ENCODE measurements at places on chromosomes 6 and 20. TPM values are rescaled to one million over a fixed set of nuclear protein-coding genes. Genes with fewer than 3 reads are reported as not detected.
A peak's percentile ranks its signal among the peaks of the same experiment; 100 is the strongest.

DNA sequence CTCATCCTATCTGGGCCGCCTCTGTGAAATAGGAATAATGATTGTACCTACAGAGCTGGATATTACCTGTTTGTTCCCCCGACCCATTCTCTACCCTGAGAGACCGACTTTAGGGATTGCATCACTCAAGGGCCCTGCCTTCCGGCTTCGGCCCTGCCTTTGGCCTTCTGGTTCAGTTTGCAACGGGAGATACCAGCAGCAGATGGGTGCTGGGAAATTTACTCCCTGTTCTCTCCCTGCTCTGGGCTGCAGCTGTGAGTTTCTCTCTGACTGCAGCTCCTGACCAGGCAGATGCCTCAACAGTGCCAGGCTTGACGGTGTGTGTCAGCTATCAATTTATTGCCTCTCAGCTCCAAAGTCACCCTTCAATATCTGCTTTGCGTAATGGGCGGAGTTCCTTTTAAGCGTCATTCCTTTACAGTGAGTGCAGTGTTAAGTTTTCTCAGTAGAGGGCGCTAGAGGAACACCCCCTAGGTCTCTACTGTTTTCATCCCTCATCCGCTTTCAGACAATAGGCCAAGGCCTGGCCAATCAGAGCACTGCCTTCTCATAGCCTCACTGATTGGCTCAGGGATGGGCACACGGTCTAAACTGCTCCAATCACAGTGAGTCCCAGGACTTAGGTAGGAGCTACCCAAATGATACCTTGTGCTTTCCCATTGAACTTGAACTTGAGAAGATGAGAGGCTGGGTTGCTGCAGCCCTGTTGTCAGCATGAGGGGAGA, 30.0 kb downstream of the KCNG1 start:
- H3K36me3 ChIP-seq: no peaks in the 10 kb centered on the region
- peak; percentile 18 for DNase-seq
- H3K27ac ChIP-seq: no peak overlapping the region
- H3K4me3 ChIP-seq: no peak overlapping the region
- no peaks in the 10 kb centered on the region for H3K27me3 ChIP-seq

- no peaks in the 10 kb centered on the region for H3K4me1 ChIP-seq
- H3K27ac ChIP-seq: no peak overlapping the region
- no peaks in the 10 kb centered on the region for H3K36me3 ChIP-seq
- H3K4me3 ChIP-seq: no peak overlapping the region
- H3K27me3 ChIP-seq: no peaks in the 10 kb centered on the region
These were observed 208.3 kb upstream of the RAB32 start for GRCh38 chr6:146335336-146335735.

- no peak for DNase-seq
- H3K27ac ChIP-seq: no peak overlapping the region
- no peaks in the 10 kb centered on the region for H3K36me3 ChIP-seq
- H3K27me3 ChIP-seq: no peaks in the 10 kb centered on the region
- no peaks in the 10 kb centered on the region for H3K4me1 ChIP-seq
These were observed 176.6 kb downstream of the BCKDHB start for GRCh38 chr6:80282913-80283554.

DNA sequence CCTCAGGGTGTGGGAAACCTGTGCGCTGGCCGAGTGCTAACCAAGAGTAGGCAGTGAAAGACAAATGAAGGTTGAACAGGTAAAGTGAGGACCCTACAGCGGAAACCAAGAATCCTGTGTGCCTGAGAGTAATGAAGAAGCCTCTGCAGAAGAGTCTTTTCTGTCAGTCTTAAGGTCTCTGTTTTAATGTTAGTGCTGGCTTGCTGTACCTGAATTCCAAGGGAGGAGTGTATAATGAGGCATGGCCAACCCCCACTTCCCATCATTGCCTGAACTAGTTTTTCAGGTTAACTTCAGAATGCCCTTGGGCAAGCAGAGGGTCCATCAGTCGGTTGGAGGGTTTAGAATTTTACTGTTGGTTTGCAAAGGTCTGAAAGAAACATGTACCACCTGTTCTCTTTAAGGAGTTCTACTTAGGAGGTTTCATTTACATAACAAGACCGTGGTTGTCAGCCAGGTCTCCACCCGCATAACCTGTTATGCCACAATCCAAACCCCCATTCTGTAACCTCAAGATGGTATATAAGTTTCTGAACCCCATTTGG, 589 bp upstream of the PDCD2 start:
- no peaks in the 10 kb centered on the region for H3K27me3 ChIP-seq
- no peaks in the 10 kb centered on the region for H3K4me1 ChIP-seq
- H3K27ac ChIP-seq: peak overlapping the region; percentile 76
- peak overlapping the region; percentile 92 for H3K4me3 ChIP-seq
- no peaks in the 10 kb centered on the region for H3K36me3 ChIP-seq

DNA sequence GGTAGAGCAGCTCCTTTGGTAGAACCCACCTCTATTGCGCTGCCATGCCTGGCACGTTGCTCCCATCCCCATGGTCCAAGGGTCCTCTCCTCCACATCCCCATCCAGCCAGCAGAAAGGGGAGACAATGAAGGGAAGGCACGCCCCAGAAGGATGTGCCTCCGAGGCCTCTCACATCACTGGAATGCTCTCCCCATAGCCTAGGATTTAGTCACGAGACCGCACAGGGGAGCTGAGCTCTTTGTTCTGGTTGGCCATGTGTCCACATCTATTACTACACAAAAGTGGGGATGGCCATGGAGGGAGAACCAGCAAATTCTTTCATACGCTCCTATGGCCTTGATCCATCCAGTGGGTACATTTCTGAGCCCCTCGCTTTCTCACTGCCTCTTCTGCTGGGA, 60.5 kb upstream of the SALL4 start:
- H3K4me3 ChIP-seq: no peak overlapping the region
- H3K27ac ChIP-seq: no peak overlapping the region
- no peaks in the 10 kb centered on the region for H3K4me1 ChIP-seq
- DNase-seq: no peak
- no peaks in the 10 kb centered on the region for H3K27me3 ChIP-seq

GRCh38 chr6:164579035-164579434, 730.4 kb downstream of the C6orf118 start:
- no peaks in the 10 kb centered on the region for H3K36me3 ChIP-seq
- no peaks in the 10 kb centered on the region for H3K4me1 ChIP-seq
- no peak overlapping the region for H3K4me3 ChIP-seq
- H3K27ac ChIP-seq: no peak overlapping the region
- DNase-seq: no peak
- no peaks in the 10 kb centered on the region for H3K27me3 ChIP-seq

DNA sequence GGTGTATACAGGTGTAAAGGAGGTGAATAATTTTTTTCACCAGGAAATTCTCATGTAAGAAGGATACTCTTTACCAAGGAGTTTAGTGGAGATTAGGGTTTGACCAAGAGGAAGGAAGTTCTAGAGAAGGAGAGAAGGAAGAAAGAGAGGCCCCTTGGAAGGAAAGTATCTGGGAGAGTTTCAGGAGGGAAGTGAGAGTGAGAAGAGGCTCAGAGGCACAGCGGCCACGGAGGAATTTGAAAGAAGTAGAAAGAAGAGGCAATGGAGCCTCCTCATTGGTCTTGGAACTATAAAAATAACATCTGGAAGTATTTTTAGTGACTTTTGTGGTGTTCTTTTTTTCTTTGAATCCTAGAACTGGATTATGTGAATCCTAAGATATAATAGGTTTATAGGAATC, 50.8 kb upstream of the MCUR1 start:
- H3K4me1 ChIP-seq: no peaks in the 10 kb centered on the region
- H3K36me3 ChIP-seq: no peaks in the 10 kb centered on the region
- DNase-seq: no peak

DNA sequence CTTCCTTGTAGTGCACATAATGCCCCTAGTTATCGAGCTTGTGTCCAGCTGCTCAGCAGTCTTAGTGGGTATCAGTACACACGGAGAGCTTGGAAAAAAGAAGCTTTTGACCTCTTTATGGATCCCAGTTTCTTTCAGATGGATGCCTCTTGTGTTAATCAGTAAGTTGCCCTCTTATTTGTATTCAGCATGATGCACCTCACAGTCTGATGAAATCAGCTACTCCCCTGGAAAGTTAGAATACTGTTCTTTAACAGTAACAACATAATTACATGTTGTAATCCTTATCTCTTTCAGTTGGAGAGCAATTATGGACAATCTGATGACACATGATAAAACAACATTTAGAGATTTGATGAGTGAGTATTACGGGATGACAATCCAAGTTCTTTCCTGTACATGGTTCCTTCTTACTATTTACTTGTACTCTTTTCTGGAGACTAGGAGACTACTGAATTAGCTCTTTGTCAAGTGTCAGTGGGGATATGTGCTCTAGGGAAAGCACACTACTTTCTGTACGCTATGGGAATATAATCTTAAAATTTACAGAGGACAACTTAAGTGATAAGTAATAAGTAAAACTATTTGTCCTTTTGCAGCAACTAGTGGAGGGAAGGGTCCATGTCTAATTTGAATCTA, 39.1 kb downstream of the PGM3 start:
- H3K4me3 ChIP-seq: no peak overlapping the region
- H3K27me3 ChIP-seq: no peaks in the 10 kb centered on the region
- no peak for DNase-seq
- no peaks in the 10 kb centered on the region for H3K4me1 ChIP-seq
- H3K36me3 ChIP-seq: no peaks in the 10 kb centered on the region

GRCh38 chr6:82704045-82704444, 340.4 kb downstream of the TPBG start:
- H3K4me1 ChIP-seq: no peaks in the 10 kb centered on the region
- no peaks in the 10 kb centered on the region for H3K27me3 ChIP-seq
- no peaks in the 10 kb centered on the region for H3K36me3 ChIP-seq
- H3K27ac ChIP-seq: no peak overlapping the region
- no peak overlapping the region for H3K4me3 ChIP-seq
- no peak for DNase-seq

DNA sequence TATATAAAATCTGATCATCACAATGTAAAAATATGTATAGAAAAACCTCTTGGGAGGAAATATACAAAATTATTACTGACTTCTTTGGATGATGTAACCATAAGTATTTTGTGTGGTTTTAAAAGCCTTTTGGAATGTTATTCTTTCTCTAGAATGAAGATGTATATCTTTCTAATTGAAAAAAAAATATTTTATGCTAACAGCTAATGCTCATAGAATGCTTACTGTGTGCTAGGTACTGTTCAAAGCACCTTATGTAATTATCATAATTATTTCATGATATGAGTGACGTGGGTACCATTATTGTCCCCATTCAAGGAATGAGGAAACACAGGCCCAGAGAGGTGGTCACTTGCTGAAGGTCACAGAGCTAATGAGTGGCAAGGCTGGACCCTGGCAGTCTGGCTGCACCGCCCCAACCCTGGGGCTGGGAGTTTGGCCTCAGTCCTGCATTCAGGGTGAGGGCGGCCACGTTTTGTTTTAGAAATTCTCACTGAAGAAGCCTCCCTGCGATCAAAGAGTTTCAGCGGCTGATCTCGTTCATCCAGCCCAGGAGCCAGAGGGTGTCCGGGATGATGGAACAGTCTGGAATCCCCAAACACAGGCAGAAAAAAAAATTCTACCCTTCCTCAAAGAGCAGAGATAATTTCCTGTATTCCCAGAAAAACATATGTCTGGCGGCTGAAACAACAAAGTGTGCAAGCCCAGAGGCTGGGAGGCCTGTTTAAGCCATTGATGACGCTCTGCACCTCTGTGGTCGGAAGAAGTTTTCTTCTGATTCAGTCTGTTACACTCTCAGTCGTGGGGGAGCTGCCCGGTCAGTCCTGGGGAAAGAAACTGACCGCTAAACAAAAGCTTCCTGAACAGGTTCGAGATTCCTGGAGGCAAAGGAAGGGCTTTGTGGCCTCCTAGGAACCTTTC, 37.3 kb downstream of the TFEB start:
- H3K4me3 ChIP-seq: no peak overlapping the region
- H3K27me3 ChIP-seq: no peaks in the 10 kb centered on the region
- H3K4me1 ChIP-seq: peaks cover 2% of the 10 kb centered on the region

GRCh38 chr6:116101790-116102189, 1.1 kb downstream of the NT5DC1 start:
- H3K4me3 ChIP-seq: peak overlapping the region; percentile 84
- peak overlapping the region; percentile 98 for H3K27ac ChIP-seq
- H3K4me1 ChIP-seq: peaks cover 7% of the 10 kb centered on the region
- no peaks in the 10 kb centered on the region for H3K27me3 ChIP-seq

GRCh38 chr6:37867756-37868446, 48.4 kb downstream of the ZFAND3 start:
- no peak overlapping the region for H3K27ac ChIP-seq
- no peaks in the 10 kb centered on the region for H3K36me3 ChIP-seq
- H3K27me3 ChIP-seq: no peaks in the 10 kb centered on the region
- H3K4me3 ChIP-seq: no peak overlapping the region

DNA sequence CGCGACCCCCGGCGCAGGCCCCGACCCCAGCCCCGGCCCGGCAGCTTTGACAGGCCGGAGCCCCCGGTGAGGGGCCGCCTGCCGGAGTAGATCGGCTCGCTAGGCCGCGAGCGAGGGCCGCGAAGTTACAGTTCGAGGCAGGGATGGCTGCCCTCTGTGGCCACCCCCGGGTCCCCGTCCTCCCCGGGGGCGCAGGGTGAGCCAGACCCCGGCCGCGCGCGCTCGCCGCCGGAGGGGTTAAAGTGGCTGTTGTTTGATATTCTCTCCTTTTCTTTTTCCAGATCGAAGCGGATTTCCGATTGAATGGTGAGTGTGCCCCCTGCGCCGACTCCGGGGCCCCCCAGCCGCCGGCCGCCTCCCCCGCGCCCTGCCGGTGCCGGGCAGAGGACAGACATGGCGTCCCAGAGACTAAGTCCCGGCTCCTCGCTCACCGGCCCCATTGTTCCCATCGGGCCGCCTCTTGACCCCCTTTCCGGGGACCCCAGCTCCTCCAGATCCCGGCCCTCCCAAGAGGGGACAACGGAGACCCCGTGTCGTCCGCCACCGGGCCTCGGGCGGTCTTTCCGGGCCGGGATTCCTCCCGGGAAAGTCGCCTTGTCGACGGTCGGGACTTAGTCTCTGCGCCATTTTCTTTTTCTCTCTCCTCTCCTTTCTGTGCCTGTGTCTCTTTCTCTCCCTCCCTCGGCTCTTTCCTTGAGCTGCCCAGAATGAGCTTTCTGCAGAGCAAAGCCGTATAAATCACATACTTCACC, 704 bp downstream of the TOP1 start:
- no peak for DNase-seq
- peak overlapping the region; percentile 87 for H3K27ac ChIP-seq
- no peaks in the 10 kb centered on the region for H3K36me3 ChIP-seq

GRCh38 chr6:37137201-37138090, 32.5 kb upstream of the PIM1 start:
- no peaks in the 10 kb centered on the region for H3K27me3 ChIP-seq
- no peaks in the 10 kb centered on the region for H3K36me3 ChIP-seq
- no peaks in the 10 kb centered on the region for H3K4me1 ChIP-seq
- no peak for DNase-seq
- peak overlapping the region; percentile 32 for H3K27ac ChIP-seq
- H3K4me3 ChIP-seq: no peak overlapping the region

HEY2 gene
- total RNA-seq: 1.0 TPM

MLN gene
- not detected for total RNA-seq

IP6K3 gene
- 2.5 TPM for total RNA-seq

DOP1A gene
- 27.6 TPM for total RNA-seq

WFDC10B gene
- total RNA-seq: not detected

SLC17A3 gene
- not detected for total RNA-seq

C20orf96 gene
- 4.7 TPM for total RNA-seq

All from prostate gland (tissue), 2 donors.